T-cell (primary cell): ENCODE measurements at places on chromosomes 12 and 14.

GRCh38 chr12:32365473-32366064 is 33.8 kb upstream of the FGD4 start:
- no peaks in the 10 kb centered on the region for H3K4me1 ChIP-seq
- peak; percentile 22 for DNase-seq
- H3K27ac ChIP-seq = no peak overlapping the region

DNA sequence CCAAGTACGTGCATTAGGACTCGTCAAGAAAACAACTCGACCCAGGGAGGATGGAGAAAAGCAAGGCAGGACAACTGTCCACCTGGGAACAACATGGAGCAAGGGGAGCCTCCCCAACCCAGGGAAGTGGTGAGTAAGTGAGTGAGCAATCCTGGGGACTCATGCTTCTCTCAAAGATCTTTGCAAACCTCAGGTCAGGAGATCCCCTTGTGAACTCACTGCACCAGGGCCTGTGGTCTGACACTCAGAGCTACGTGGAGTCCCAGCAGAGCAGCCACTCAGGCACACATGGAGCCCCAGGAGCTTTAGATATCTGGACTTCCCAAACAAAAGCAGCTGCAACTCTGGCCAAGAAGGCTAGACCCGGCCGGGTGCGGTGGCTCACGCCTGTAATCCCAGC is 12.2 kb upstream of the OR5AU1 start:
- H3K27ac ChIP-seq = no peak overlapping the region
- H3K4me3 ChIP-seq = no peak overlapping the region
- no peaks in the 10 kb centered on the region for H3K4me1 ChIP-seq

DNA sequence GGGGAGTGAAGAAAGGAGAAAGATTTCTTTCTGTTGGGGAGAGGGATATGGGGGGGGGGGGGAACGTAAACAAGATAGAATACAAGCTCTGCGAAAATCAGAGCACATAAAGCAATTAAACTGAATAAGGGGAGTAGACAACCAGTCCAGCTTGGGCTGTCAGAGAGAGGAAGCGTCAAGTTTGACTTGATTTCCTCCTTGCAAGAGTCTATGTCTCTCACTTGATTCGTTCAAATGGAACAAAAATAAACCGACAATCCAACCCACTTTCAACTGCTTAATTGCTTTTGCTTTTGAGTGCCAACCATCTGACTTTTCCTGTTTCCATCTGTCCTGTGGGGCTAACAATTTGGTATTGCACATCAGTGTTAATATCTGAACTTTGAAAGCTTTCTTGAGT is 942 bp downstream of the SYT1 start:
- peaks cover 12% of the 10 kb centered on the region for H3K27me3 ChIP-seq
- H3K27ac ChIP-seq = no peak overlapping the region
- H3K4me3 ChIP-seq = no peak overlapping the region
- no peaks in the 10 kb centered on the region for H3K4me1 ChIP-seq
- no peaks in the 10 kb centered on the region for H3K36me3 ChIP-seq

DNA sequence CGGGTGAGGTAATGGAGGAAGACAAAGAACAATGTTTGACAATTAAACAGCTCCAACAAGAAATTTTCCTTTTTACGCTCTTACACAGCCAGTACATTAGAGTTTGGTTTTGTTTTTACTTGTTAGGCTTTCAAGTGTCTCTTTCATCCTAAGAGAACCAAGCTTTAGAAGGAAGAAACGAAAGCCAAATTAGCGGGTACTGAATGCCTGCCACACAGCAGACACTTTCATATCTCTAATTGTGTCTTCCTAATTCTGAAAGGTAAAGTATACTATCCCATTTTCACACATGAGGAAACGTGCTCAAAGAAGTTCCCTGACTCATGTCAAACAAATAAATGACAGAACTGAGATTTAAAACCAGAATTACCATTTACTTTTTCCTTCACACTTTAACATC is 65.0 kb downstream of the CDK17 start:
- DNase-seq = no peak
- peaks cover 9% of the 10 kb centered on the region for H3K36me3 ChIP-seq
- H3K27me3 ChIP-seq = no peaks in the 10 kb centered on the region
- peaks cover 21% of the 10 kb centered on the region for H3K4me1 ChIP-seq
- H3K4me3 ChIP-seq = no peak overlapping the region

GRCh38 chr12:128120035-128120434 is 146.9 kb upstream of the TMEM132C start:
- no peaks in the 10 kb centered on the region for H3K4me1 ChIP-seq
- no peak overlapping the region for H3K4me3 ChIP-seq
- no peaks in the 10 kb centered on the region for H3K36me3 ChIP-seq
- no peak overlapping the region for H3K27ac ChIP-seq

GRCh38 chr14:68477461-68478085 is 315.3 kb downstream of the ZFP36L1 start:
- H3K27me3 ChIP-seq = no peaks in the 10 kb centered on the region
- H3K36me3 ChIP-seq = no peaks in the 10 kb centered on the region
- peaks cover 8% of the 10 kb centered on the region for H3K4me1 ChIP-seq
- H3K27ac ChIP-seq = no peak overlapping the region
- no peak overlapping the region for H3K4me3 ChIP-seq
- DNase-seq = no peak
